Jurkat, Clone E6-1 (cell line): ENCODE measurements at places on chromosomes 11 and 22.

DNA sequence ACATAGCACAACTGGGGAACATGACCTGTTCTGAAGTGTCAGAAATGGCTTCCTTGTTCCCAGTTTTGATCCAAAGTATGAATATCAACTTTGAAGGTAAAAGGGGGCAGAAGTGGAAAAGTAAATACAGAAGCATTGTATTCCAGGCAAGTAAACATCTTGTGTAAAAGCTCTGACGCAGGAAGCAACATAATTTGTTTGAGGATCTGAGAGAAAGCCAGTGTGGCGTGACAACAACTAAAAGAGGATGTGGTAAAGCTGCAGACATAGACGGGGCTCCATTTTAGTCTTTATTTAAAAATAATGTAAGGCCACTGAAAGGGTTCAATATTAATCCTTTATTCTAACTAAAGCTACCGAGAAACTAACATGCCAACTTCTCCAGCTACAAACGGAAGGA lies 310.2 kb downstream of the DLG2 start:
- DNase-seq = peak; percentile 35

- no peak for DNase-seq
Observed at GRCh38 chr11:126790550-126791081, 210.0 kb downstream of the KIRREL3 start.

DNA sequence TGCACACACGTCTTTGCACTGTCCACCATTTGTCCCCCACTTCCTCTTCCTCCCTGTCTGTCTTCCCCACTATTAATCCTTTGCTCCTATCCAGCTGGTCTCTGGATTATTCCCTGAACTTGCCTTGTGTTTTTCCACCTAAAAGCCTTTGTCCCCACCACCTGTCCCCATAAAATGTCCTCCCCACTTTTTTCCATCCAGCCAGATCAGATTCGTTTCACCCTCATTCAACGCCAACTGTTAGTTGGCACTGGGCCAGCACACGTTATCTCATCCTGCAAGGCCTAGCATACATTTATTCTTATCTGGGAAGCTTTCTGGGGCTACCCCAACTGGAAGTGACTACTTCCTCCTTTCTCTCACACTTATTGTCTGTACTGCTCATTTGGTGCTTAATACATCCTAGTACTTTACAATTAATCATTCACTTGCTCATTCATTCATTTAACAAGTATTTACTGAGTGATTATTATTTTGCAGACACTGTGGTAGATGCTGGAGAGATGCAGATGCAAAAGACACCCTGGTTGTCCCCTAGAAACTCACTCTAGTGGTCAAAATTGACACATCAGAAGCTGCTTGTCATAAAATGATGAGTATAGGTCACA lies 96.2 kb downstream of the RASSF10 start:
- DNase-seq = peak; percentile 40

DNA sequence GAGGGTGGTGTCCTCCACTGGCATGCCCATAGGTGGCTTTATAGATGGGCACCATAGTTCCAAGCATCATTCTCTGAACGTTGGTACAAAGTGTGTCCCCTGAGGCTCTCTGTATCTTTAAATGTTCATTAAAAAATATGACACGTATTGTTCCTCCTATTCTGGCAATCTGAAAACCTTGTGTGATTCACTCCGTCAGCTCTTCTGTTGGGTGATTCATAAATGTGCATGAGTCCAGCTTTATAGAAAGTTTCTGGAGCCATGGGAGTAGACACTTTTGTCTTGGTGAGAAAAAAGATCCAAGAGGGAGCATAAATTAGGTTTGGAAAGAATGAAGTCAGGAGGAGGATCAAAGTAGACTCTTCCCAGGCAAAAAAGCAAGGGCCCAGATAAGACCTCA lies 728.8 kb downstream of the NELL1 start:
- DNase-seq = no peak

GRCh38 chr11:130475426-130476053 lies 27.1 kb downstream of the ADAMTS15 start:
- no peak for DNase-seq

DNA sequence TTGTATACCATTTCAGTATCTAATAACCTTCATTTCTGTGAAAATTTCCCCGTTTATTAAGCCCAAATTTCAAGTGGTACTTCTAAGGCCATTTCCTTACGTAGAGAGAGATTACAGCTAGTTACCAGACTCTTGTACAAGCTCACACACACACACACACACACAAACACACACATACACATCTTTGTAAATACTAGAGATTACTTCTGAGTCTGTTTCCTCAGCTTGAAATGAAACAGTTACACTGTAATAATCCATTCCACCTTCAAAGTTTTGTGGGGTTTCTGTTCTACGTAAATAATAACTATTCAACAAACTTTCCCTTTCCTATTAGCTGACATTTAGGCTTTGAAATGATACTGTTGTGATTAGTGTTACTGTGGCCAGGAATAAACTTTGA lies 6.2 kb downstream of the POGLUT3 start:
- no peak for DNase-seq

DNA sequence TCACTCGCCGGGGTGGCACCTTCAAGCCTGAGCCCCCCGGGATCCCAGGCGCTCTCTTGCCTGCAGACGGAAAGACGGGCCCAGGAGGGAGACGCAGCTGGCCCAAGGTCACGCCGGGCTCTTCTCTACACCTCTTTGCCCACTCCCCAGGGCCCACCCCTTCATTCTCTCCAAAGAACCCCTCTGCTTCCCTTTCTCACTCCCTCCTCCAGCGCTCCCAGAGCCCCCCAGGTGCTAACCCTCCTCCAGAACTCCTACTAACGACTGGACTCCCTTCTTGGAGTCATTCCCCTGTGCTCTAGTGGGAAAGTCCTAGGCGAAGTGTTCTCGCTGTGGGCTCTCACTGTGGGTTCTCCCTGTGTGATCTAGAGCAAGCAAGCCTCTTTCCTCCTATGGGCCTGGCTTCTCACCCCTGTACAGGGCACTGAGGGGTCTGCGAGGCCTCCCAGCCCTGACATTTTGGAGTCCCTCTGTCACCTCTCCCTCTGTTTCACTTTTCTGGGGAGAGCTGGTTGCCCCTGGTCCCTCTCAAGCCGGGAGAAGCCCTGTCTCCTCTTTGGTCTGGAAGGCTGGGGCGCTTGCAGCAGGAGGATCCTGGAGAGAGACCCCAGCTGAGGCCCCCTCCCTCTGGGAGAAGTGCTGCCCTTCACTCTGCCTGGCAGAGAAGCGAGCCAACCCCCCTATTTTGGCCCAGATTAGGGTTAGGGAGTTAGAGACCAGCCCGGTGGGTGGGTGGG lies 858 bp downstream of the OAF start:
- no peak for DNase-seq

DNA sequence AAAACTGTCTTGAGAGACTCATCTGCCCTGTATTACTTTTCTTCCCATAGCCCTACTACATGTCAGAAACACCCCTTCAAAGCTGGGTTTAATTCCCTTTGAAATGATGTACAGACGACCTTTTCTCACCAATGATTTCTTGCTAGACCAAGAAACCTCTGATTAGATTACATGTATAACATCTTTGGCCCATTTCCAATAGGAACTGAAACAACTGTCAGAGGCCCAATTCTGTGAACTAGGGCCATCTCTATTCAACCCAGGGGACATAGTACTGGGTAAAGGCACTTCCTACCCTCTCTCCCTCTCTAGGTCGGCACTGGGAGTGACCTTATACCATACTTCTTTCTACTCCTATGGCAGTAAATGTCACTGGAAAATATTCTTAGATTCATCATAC lies 19.4 kb downstream of the NPAT start:
- no peak for DNase-seq

DNA sequence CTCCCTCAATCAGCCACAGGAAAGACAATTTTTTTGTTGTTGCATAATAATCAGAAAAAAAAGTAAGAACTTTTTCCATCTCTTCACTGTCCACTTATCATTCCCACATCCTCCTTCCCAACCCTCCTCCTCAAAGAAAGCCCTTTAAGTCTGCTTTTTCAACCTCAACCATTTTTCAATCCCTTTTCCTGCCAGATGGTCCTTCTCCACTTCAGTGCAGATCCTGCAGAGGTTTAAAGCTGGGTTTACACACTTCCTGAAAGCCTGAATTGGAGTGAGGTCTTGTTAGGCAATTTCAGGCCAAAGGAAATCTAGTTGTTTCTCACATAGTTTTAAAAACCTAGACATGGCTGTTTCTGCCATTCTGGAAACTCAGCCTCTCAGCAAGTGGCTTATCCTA lies 78.3 kb downstream of the RPL27A start:
- DNase-seq = no peak

GRCh38 chr11:121494355-121495099 lies 41.8 kb upstream of the SORL1-AS1 start:
- DNase-seq = peak; percentile 19

GRCh38 chr11:47241841-47242301 lies 6.7 kb downstream of the ACP2 start:
- DNase-seq = no peak

DNA sequence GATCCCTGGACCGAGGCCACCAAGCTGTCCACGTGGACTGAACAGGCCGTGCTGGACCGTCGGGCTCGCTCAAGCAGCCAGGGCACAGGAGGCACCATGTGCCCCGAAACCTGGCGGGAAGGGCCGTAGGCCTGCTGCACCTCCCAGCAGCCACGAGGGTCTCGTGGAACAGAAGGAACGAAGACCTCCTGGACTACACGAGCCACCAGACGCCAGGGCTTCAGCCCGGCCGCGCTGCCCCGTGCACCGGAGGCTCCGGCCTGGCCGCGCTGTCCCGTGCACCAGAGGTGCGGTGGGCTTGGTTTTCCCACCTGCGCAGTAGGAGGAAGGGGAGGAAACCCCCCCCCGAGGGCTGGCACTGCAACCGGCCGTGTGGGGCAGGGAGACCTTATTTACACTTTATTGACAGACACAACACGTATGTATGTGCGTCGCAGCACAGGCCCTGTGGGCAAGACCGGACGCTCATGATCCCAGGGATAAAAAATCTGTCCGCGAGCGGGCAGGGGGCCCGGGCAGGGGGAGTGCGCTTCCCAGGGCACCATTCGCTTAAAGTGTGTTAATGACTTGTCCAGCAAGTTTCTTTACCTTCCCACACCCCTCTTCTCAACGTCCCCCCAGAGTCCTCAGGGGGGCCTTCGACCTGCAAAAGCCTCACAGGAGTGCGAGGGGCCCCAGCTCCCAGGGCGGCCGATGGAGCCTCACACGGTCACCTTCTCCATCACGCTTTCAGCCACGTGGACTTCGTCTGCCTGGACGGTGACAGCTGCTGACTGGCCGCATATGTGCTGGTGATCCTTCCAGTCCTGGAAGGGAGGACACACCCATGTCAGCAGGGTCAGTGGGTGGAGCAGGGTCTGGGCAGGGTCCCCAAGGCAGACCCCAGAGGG lies 7.0 kb downstream of the DRD4 start:
- DNase-seq = no peak

DNA sequence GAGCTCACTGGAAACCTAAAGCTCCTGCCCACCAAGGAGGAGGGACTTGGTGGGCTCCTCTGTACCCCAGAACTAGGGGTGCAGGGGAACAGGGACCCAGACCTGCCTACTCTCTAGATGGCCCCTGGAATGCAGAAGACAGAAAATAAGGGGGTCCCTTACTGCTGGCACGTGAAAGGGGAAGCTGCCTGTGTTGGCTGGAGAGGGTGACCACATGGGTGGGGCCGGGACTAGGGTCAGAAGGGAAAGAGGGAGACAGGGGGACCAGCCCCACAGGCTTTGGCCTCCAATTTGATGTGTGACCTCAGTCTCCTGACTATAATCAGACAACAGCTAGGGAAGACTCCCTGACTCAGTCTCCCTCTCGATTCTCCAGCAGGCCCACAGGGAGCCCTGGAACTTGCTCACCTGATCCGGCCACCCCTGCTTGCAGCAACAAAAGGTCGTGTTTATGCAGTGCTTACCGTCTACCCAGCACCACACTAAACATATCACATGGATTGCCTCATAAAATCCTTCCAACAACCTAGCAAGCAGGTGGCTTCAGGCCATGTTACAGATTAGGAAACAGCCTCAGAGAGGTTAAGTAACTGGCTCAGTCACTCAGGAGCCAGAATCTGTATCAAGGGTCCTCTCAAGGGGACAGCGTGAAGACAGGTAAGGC lies 10.2 kb downstream of the ARAP1 start:
- no peak for DNase-seq

- no peak for DNase-seq
Observed at GRCh38 chr11:111063726-111064517, 181.6 kb upstream of the POU2AF2 start.

DNA sequence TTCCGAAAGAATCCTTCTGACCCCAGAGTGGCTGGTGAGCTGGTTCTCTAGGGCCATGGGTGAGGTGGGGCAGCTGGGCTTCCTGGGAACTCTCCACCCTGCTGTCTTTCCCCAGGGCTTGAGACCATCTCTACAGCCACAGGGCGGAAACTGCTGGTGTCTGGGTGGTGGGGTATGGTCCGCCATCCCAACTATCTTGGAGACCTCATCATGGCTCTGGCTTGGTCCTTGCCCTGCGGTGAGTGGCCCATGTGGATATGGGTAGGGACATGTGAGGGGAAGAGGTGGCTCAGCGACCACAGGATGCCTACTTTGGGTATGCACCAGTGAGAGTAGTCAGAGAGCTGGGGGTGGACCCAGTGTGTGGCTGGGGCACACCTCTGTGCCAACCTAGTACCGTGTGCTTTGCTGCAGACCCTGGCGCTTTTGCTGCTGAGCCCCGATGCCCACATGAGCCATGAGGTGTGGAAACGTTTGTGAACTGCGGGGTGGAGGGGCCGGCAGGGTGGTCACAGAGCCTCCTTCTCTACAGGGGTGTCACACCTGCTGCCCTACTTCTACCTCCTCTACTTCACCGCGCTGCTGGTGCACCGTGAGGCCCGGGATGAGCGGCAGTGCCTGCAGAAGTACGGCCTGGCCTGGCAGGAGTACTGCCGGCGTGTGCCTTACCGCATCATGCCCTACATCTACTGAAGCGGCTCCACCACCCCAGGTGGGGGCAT lies 2.0 kb downstream of the ZNHIT2 start:
- DNase-seq = no peak

DNA sequence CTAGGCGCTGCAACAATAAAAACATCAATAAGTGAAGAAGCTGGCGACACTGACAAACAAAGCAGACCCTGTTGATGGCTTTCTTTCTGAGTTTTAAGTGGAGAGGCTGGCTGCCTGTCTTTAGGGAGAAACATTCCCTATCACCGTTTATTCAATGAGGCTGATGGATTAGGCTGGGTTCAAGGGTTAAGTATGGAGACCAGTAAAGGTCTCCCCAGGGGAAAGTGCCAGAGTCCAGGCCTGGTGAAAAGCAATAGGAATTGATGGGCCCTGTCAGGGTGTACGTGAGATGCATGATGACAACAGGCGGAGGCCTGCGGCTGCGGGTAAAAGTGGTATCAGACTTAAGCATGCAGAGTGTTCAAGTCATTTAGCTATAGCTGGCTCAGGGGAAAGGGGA lies 102.6 kb downstream of the ALX4 start:
- DNase-seq = no peak

GRCh38 chr11:65912845-65913244 lies 6.0 kb downstream of the C11orf68 start:
- DNase-seq = no peak

- no peak for DNase-seq
Observed at GRCh38 chr11:34145073-34145472, 39.6 kb downstream of the NAT10 start.

DNA sequence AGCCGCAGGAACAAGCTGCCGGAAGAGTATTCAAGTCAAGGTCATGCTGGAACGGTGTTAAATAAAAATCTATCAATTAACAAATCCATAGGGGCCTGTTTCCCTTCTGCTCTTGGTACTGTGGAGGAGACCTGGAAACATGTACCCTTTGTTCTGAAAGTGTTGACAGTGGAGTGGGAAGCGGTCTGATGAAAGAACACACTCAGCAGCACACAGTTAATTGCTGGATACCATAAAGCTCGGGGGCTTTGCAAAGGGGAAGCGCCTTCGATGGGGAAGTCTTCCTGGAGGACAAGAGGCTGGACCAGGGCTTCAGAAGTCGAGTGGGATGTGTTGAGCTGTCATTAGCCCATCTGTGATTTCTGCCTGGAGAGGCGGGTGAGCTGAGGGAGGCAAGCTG lies 112.5 kb upstream of the CLPB start:
- DNase-seq = no peak
